ENCODE measurements at places on chromosomes 16 and 17.

GRCh38 chr16:55728797-55729196 lies 73.0 kb downstream of the SLC6A2 start:
- H3K27ac ChIP-seq: no peak overlapping the region
- no peaks in the 10 kb centered on the region for H3K36me3 ChIP-seq
- no peak overlapping the region for H3K4me3 ChIP-seq
- peaks cover 10% of the 10 kb centered on the region for H3K27me3 ChIP-seq

GRCh38 chr16:3457434-3458252 lies 14.2 kb downstream of the NAA60 start:
- no peaks in the 10 kb centered on the region for H3K27me3 ChIP-seq
- H3K36me3 ChIP-seq: peaks cover 9% of the 10 kb centered on the region
- peaks cover 39% of the 10 kb centered on the region for H3K4me1 ChIP-seq

DNA sequence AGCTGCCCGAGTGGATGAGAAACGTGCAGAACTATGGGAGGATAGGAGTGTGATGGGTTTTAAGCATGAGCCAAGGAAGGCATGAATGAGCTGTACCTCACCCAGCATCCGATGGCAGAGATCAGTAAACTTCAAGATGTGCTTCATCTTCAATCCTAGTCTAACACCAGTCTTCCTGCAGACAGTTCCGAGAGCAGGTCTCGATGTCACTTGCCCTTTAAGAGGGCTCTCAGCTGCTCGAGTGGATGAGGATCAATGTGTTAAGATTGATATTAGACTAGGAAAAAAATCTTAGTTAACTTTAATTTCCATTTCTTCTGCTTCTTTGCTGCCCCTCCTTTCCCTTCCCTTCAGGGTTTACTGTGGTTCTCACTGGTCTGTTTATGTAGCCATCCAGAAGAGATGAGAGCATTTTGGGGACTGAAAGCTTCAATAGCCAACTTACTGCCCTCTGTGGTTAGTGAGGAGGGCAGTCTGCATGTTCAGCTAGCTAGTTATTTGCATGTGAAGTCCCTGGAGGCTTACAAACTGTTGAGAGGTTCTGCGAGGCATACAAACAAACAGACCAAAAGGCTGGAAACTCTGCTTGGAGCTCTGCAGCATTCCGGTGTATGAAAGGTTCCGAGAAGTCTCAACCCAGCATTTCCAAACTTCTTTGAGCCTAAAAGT lies 15.3 kb downstream of the KLHL36 start:
- no peak overlapping the region for H3K27ac ChIP-seq
- no peak for DNase-seq
- no peaks in the 10 kb centered on the region for H3K4me1 ChIP-seq

DNA sequence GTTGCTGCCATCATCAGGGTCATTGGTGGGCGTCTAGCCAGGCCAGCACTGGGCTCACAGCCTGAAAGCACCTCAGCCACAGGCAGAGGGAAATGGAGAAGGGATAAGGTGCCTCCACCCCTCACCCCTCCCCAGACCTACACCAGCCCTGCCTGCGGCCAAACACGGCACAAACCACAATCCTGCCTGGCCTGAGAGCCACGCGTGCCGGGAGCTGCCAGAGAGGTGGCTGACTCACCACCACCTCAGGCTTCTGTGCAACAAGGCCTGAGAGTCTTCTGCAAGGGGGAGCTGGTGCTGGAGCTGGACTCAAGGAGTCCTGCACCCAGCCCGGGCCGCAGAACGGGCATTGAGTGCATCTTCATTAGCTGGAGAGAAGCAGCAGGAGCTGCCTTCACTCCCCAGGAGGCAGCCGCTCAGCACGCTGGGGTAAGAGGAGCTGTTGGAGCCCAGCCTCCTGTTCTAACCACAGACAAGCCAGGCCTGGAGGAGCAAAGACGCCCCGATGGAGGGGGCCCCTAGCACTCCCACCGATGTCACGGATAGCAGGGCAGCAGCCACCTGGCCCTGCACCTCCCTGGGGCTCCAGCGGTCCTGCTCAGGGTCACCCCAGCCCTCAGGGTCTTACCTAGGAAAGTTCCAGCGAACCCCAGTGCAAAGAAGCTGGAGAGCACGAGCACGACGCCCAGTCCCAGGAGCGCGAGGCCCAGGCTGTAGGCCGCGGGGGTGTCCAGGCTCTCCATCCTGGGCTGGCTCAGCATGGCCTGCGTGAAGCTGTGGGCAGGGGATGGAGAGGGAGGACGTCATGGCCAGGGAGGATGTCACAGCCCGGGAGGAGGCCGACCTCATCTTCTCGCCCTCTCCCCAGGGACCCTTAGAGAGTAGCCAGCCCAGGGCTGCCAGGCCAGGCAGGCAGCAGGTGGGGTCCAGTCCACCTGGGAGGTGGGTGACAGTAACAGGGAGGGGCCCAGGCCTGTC lies 16.0 kb upstream of the RASD1 start:
- H3K27me3 ChIP-seq: no peaks in the 10 kb centered on the region
- no peak overlapping the region for H3K4me3 ChIP-seq
- no peaks in the 10 kb centered on the region for H3K4me1 ChIP-seq

GRCh38 chr17:7650509-7651096 lies at the start of gene ATP1B2:
Gene ATP1B2 (plus strand): TSS chr17:7650926. CDS start chr17:7651519, 593 bp downstream.
- no peaks in the 10 kb centered on the region for H3K36me3 ChIP-seq
- no peak within 1 kb of the TSS for H3K27ac ChIP-seq
- DNase-seq: peak; percentile 69
- peaks cover 62% of the 10 kb centered on the region for H3K27me3 ChIP-seq

DNA sequence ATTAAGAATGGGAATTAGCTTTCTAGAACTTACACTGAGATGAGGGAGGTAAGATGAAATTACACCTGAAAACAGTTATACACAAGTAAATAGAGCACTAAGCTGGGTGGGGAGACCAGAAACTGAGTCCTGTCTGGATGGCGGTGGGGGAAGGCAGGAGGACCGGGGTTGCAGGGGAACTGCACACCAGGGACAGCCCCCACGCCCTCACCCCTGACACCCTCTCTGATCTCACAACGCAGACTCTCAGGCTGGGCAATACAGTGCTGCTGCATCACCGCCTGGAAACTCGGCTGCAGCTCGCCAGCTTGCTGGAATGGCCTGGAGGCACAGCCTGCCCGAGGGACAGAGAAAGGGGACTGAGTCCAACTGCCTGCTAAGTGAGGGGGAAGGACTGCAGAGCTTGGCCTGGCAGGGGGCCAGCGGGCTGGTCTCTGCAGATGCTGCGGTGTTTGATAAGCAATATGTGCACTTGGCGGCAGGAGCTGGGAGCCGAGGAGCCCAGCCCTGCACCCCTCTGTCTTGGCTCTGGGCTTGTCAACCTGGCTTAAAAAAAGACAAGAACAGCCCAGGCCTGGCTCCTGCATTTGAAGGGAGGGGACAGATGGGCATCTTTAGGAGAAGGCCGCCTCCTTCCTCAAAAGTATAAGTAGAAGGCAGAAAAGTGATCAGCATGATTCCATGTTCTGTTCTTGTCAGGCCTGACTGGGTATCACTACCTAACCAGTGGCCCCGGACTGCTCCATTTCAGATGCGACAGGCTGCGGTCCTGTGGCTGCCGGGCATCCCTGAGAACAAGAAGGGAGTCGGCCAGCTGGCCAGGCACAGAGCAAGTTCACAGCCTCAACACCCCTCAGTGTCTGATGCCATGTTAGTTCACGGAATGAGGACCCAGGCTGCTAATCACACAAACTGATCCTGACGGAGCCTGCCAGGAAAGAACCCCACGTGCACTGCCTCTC lies 30.2 kb downstream of the SPHK1 start:
- H3K4me3 ChIP-seq: no peak overlapping the region
- no peaks in the 10 kb centered on the region for H3K36me3 ChIP-seq
- no peaks in the 10 kb centered on the region for H3K4me1 ChIP-seq
- no peak overlapping the region for H3K27ac ChIP-seq

DNA sequence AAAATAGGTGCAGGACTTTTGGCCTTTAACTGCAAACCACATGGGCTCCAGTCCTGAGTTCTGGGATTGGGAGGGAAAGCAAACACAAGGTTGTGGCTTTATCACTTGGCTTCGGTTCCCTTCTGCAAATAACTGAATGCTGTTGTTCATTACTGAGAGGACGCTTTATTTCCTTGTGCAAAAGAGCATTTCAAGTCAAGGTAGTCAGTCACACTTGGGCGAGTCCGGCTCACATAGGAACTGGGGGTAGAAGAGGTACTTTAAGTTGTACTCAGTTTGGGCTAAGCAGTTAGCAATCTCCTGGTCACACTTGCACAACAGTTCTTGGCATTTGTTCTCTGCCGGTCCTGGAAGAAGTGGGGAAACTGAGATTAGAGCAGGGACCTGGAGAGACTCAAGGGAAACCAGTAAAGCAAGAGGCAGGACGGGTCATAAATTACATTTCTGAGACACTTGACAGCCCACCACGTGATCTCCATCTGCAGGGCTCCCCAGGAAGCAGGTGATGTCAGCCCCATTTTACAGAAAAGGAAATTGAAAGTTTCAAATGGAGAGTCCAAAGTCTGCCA lies 21.6 kb downstream of the PLA2G10 start:
- DNase-seq: no peak
- H3K27me3 ChIP-seq: no peaks in the 10 kb centered on the region
- peak overlapping the region; percentile 7 for H3K27ac ChIP-seq
- no peak overlapping the region for H3K4me3 ChIP-seq

DNA sequence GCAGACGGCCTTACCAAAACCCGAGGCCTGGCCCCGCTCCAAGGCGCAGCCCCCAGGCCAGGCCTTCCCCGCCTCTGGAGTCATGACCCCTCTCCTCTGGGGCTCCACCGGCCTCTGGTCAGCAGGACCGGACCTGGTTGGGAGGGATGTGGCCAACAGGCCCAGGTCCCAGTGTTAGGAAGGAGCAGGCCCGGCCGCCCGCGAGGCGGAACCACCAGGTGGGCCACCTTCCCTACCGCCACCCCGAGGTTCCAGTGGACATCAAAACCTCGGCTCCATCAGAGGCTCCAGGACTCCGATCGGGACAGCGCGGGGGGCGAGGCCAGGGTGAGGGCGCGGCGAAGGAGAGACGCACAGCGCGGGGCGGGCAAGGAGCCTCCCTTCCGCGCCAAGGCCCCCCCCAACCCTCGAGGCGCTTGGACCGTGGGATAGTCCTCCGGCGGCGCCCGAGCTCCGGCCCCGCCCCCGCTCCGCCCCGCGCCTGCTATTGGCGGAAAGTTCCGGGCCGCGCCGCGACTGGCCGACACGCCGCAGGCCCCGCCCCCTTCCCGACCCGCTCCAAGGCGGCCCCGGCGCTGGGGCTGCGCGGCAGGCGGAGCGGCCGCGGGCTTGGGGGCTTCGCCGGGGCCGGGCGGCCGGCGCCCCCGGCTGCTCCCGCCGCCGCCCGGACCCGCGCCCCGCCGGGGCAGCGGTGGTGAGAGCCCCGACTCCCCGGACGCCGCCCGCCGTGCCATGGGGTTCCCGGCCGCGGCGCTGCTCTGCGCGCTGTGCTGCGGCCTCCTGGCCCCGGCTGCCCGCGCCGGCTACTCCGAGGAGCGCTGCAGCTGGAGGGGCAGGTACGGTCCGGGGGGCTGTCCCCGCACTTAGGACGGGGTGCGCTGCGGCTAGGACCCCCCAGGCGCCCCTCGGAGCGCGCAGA lies at the start of gene METRN:
TSS of gene METRN (plus strand) at position 561 of the 919 bp plus-strand sequence. CDS start at position 733, 172 bp downstream.
- DNase-seq: peak; percentile 92
- no peaks in the 10 kb centered on the region for H3K36me3 ChIP-seq
- peaks cover 17% of the 10 kb centered on the region for H3K27me3 ChIP-seq
- H3K4me1 ChIP-seq: no peaks in the 10 kb centered on the region
- peak within 1 kb of the TSS; percentile 24 for H3K4me3 ChIP-seq
- no peak within 1 kb of the TSS for H3K27ac ChIP-seq
